NCI-H1092 (cell line): ENCODE measurements at places on chromosomes 3 and 15.
A peak's percentile ranks its signal among the peaks of the same experiment; 100 is the strongest.

- no peak for DNase-seq
Measured at GRCh38 chr15:59609730-59610712, 1.6 kb upstream of the GCNT3 start.

DNA sequence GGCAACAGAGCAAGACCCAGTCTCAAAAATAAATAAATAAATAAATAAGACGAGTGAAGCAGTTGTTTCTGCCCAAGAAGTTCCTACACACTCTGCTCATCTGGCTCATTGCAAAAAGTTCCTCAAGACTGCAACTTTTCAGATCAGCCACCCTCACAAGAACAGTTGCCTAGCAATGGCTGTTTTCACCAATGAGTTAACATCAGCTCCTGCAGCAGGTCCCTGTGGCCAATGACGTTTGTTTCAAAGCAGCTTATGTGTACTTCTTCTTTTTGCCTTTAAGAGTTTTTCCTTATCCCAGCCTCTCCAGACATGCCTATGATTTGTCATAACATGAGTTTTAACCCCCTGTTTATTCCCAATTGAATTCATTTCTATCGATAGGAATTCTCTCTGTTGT, 118.4 kb upstream of the SPRED1 start:
- no peak for DNase-seq

DNA sequence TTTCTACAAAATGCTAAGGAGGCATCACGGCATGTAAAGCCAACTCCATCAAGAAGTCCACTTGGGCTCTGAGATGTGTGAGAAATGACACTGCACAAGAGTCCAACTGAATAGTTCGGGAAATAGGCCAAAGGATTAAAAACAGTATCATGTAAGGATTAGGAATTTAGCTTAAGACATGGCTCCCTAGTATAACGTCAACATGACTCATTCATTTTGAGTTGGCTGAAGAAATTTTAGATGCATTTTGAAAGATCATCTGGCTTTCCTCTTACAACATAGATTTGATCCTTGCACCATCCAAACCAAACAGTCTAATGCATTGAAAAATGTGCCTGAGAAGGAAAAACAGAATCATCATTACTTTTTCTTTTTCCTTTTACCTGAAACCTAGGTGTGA, 109.3 kb upstream of the MME start:
- DNase-seq = no peak

GRCh38 chr3:127859730-127860129, 37.4 kb upstream of the MGLL start:
- DNase-seq = no peak

- DNase-seq = no peak
Measured at GRCh38 chr15:39896846-39897245, 23.2 kb downstream of the GPR176 start.

- no peak for DNase-seq
Measured at GRCh38 chr3:152309535-152310307, 41.0 kb downstream of the MBNL1 start.

DNA sequence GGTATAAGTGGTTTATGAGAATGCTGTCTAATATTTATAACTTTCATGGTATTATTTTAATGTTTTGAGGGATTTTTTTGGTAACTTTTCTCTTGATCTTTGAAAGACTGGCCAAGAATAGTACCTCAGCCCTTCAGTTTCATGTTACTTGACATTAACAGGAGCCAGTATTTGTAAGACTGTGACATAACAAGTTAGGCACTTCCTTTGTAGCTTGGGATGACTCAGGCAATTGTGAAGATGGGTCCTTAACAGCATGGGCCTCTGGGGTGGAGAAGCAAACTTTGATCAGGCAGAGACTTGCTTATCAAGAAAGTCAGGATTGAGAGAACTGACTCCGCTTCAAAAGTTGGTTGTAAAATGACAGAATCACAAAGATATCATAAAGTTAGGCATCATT, 9.5 kb downstream of the LRRC49 start:
- DNase-seq = no peak

- no peak for DNase-seq
Measured at GRCh38 chr3:175105066-175105465, 245.9 kb downstream of the NAALADL2 start.

- DNase-seq = no peak
Measured at GRCh38 chr15:52351206-52351908, 55.8 kb upstream of the MYO5C start.

GRCh38 chr3:50450209-50450921, 53.1 kb downstream of the CACNA2D2 start:
- peak; percentile 35 for DNase-seq

GRCh38 chr3:159559771-159560170, 428.9 kb upstream of the IL12A start:
- no peak for DNase-seq

GRCh38 chr3:52202384-52203077, 4.6 kb downstream of the ALAS1 start:
- DNase-seq = no peak

DNA sequence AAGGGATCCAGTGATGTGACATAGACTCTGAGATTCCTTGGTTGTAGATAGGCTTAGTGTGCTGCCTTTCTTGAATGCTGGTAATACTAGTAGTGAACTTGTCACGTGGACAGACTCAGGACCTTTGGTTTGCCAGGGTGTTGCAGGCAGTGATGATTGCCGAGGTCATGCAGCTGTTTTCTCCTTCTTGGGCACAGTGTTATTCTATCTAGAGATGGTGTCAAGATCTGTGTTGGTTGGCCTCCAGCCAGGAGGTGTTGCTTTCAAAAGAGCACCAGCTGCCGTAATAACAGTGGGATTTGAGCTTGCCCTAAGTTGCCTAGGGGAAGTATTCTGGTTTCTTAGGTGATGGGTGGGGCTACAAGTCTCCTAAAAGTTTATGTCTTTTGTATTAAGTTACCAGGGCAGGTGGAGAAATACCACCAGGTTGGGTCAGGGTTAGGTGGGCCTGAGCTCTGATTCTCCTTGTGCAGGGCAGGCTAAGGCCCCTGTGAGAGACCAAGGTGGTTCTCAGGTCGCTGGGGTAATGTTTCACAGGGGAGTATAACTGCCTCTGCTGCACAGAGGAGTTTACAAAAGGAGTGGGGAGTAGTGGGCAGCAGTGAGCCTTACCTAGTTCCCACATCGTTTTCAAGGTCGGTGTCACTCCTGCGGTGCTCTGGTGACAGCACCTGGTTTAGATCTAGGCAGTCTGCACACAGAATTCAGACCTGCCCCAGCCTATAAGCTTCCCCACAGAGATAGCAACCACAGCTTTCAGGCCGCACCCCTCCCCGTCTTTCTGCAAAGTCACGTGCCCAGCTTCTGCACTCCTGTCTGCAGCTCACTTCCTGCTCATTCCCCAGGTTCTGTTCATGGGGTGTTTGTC, 350.3 kb downstream of the DOCK3 start:
- no peak for DNase-seq

DNA sequence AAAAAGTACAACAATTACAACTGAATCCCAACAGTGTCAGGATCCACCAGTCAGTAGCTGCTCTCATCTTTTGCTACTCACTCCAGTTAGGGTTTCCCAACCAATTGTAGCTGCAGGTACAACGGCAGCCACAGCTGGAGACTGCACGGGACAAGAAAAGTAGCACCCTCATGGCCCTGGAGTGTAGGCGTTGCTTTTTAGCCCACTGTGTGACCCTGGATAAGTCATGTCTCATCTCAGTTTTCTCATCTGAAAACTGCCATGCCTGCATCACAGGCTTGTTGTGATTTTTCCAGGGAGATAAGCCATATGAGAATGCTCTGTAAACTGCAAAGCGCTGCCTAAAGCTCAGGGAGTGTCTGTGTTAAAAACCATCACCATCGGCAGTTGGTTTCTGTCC, 535.6 kb upstream of the IL12A start:
- no peak for DNase-seq

DNA sequence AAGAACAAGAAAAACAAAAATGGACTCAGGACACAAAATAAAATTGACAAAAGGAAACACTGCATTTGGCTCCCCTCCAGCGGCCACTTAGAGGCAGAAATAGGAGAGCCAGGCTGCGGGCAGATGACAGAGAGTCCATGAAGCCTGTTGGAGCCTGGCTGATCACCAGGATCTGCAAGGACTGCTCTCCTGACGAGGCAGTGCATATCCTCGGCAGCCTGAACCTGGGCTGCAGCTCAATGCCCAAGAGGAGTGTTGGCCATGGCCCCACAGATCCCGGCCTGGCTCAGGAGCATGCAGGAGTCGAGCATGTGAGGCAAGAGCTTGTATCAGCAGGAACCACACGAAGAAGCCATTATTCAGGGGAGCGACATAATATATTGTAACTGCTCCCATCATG, 199.8 kb downstream of the STT3B start:
- peak; percentile 44 for DNase-seq

- DNase-seq = no peak
Measured at GRCh38 chr15:65088643-65089021, 12.1 kb downstream of the KBTBD13 start.

DNA sequence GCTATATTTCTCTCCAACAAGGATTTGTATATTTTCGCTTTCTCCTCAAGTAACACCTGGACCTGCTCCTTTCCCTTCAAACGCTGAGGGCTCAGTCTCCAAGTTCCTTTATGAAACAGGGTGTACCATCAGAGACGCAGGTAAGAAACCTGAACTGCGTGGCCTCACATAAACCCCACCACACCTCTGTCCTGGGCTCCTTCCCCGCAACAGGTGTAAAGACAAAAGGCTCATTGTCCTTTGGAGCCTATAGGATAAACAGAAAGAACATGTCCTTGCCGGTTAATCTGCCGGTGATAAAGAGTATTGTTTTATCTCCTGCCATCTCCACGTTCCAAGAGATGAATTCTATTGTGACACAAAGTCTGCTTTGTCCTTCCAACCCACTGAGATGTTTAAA, 111.8 kb upstream of the ADAMTS9 start:
- DNase-seq = no peak

DNA sequence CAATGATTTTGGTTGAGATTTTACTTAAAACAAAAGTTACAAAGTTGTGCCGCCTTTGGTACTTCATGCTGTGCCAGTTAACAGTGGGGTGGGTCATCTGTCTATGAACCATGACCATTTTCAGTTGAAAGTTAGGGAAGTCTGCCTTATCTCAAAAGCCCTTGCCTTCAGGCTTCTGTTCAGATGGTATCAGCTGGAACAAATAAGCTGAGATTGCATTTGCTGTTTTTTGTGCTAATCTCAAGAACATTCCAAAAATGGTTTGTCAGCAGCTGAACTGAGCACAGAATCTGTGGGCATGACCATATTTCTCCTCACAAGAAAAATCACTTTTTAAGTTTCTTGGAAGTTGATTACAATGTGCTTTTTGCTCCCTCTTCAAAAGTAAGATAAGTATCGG, 142.3 kb downstream of the IL5RA start:
- DNase-seq = no peak

GRCh38 chr3:62368705-62369475, 4.5 kb downstream of the FEZF2 start:
- no peak for DNase-seq

- DNase-seq = no peak
Measured at GRCh38 chr3:40096661-40097111, 212.8 kb upstream of the EIF1B start.

DNA sequence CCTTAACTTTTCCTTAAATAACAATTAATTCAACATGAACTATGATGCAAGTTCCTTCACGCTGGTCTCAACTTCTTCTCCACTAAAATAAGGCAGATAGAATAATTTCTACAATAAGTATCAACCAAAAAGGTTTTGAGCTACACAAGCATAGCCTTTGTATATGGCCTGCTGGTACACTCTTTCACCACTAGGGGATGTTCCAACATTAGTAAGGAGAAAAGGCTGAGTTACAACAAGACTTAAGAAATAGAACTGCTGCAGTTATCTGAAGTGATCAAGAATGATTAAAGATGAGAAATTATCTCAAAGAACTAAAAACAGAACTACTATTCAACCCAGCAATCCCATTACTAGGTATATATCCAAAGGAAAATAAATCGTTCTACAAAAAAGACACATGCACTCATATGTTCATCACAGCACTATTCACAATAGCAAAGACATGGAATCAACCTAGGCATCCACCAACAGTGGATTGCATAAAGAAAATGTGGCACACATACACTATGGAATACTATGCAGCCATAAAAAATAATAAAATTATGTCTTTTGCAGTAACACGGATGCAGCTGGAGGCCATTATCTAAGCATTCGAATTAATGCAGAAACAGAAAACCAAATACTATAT, 14.4 kb downstream of the ATP13A3 start:
- peak; percentile 33 for DNase-seq

DNA sequence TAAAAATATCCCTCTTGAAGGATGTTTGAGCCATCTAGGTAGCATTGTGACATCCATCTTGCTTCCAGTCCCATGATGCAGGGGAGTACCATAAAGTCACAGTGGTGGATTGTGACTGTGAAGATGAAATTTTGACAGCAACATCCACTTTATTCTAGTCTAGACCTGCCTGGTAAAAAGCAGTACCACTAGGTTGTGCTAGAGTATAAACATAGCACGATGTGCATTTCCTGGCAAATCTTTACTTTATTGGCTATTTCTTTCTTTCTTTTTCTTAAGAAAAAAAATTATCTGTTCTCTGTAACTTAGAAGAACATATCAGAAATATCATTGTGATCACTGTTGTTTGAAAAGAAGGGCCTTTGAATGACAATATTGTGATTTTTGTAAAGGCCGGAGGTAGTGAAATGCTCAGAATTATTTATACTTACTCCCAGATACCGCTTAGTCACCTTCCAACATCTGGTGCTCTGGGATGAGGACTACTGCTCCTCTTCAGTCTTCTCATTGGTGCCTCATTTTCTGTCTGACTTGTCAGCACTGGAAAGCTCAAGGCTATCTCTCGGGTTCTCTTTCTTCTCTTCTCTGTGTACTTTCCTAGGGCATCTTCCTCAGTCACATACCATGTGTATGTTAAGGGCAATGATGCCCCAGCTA, 35.6 kb downstream of the AGBL1 start:
- DNase-seq = no peak

- no peak for DNase-seq
Measured at GRCh38 chr3:139263798-139264197, 80.0 kb upstream of the MRPS22 start.

DNA sequence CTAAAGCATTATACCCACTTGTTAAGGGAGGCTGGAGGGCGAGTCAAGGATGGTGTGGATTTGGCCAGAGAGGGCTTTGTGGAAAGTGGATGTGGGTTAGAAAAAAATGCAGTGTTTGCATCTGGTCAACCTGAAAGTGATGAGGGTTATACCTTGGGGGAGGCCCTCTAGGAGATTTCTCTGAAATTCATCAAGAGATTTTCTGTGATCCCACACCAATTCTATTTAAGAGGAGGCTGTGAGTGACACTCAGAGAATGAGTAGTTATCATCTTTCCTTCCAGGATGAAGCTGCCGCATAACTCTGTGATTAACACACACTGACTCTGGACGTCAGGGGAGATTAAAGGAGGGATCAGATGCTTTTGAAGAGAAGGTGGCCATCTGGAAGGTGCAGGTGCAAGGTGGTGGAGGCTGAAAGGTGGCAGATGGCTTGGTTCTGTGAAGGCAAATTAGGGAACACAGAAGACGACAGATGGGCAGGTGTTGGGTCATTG, 54.8 kb downstream of the ANAPC13 start:
- DNase-seq = no peak

- DNase-seq = no peak
Measured at GRCh38 chr3:189305412-189305811, 133.6 kb downstream of the TPRG1 start.

DNA sequence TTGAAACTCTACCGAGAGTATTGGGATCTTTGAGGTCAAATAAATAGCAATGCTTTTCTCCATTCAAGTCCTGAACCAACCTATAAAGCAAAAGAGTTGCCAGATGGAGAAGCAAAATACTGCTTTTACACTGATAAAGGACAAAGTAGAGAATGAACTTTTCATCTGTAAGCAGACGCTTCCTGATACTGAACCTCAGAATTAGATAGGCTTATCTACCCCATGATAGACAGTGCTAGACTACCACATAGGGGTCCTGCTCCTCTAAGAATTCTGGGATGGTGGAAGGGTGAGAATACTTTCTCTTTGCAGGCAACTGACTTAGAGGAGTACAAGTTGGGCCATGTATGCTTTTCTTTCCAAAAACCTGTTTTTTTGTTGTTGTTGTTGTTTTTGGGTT, 9.5 kb downstream of the SAXO2 start:
- no peak for DNase-seq
